ENCODE measurements at places on chromosomes 2 and 18. TPM values are rescaled to one million over a fixed set of nuclear protein-coding genes. Genes with fewer than 3 reads are reported as not detected.

Gene NIFK
- 103 TPM for total RNA-seq

Gene MAB21L4
- not detected for total RNA-seq

Gene KYNU
- total RNA-seq = 0.05 TPM

Gene UGT1A3
- total RNA-seq = not detected

Gene ANKRD62
- total RNA-seq = not detected

Gene ADD2
- 7.4 TPM for total RNA-seq
